ENCODE measurements at places on chromosomes 11 and 22.

GRCh38 chr22:36369922-36370791 lies 17.6 kb downstream of the MYH9 start:
- DNase-seq = no peak

DNA sequence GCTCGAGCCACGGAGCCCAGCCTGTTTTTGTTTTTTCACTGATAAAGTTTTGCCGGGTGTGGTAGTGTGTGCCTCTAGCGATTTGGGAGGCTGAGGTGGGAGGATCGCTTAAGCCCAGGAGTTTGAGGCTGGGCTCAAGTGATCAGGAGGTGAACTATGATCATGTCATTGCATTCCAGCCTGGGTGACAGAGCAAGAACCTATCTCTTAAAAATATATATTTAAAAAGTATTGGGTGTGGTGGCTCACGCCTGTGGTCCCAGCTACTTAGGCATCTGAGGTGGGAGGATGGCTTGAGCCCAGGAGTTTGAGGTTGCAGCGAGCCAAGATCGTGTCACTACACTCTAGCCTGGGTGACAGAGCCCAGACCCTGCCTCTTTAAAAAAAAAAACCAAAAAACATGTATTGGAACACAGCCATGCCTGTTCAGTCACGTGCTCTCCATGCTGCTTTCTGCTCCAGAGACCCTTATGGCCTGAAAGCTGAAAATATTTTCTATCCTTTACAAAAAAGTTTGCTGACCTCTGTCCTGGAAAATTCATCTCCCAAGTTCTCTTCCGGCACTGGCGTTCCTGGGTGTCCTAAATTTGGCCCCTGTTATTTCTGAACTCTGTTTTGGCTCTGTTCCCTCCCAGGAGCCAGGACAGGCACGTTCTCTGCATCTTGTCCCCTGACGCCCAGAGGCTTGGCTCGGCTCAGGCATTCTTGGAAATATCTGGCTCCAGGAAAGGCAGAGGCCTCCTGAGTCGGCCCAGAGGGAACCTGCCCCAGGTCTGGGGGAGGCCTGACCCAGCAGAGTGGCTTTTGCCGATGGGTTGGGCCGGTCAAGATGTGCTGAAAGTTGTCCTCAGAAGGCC lies 61.3 kb upstream of the PPP6R3 start:
- no peak for DNase-seq

GRCh38 chr11:86013713-86014112 lies 55.2 kb downstream of the PICALM start:
- no peak for DNase-seq

GRCh38 chr11:69218271-69218682 lies 62.5 kb downstream of the SMIM38 start:
- DNase-seq = no peak

DNA sequence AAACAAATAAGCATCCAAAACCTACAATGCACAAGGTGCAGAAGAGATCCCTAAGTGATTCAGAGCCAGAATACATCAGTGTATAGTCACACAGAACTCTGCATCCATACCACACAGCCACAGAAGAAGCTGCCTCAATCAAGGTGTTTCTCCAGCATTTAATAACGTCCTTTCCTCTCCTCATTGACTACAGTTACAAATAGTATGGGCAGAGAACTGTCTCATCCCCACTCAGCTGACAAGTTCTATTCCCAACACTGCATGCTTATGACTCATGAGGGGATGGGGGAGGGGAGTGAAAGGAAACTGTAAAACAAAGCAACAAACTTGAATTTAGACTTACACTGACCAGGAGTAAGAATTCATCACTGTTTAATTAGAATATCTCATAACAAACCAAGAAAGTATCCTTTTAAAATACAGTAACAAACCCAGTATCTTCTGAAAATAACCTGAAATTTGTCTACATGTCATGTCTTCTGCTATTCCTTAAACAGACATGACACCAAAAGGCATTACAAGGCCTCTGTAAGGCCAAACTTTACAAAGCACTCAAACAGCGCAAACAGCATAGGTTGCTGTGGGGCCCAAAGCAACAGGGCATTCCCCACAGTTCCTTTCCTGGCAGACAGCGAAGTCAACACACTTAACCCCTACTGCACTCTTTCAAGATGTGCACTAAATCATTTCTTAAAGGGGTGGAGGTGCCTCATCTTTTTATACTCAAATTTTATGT lies 29.3 kb downstream of the CELF1 start:
- DNase-seq = peak; percentile 54

DNA sequence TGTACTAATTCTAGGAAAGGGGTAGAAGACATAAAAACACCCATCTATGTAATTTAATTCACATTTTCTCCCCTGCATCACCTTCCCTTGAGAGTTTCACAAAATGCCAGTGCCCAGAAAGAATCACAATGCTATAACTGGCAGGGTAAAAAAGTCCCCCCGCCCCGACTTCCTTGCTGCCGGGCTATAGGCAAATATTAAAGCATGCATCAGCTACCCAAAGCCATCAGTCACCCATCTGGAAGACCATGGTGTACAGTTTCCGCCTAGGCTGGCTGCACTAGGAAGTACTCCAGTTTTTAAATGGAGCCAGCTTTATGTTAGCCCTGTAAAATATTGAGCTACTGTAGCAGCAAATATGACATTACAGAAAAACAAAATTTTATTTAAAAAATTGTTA lies 67.8 kb downstream of the ST14 start:
- no peak for DNase-seq

- no peak for DNase-seq
Observed at GRCh38 chr11:125649465-125650166, 24.7 kb downstream of the CHEK1 start.

GRCh38 chr11:67120881-67121710 lies 2.0 kb downstream of the KDM2A start:
- DNase-seq = no peak

- no peak for DNase-seq
Observed at GRCh38 chr11:2193099-2193887, 21.7 kb upstream of the TH start.

GRCh38 chr22:23698673-23699235 lies 7.9 kb downstream of the RGL4 start:
- no peak for DNase-seq

DNA sequence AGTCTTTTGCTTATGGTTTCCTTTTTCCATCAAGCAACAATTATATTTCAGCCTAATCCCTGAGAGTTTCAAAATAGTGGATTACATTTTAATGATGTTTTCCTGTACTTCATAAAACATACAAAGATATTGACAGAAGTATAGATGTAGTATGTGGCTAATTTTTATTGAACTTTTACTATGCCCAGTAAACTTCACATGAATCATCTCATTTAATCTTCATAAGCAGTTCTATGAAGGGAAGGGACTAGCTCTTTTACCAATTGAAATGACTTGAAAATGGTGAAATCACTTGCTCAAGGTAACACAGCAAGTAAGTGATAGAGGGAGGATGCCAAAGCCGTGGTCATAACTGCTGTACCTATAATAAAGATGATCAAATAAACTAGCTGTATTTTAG lies 27.5 kb downstream of the RTN3 start:
- no peak for DNase-seq

DNA sequence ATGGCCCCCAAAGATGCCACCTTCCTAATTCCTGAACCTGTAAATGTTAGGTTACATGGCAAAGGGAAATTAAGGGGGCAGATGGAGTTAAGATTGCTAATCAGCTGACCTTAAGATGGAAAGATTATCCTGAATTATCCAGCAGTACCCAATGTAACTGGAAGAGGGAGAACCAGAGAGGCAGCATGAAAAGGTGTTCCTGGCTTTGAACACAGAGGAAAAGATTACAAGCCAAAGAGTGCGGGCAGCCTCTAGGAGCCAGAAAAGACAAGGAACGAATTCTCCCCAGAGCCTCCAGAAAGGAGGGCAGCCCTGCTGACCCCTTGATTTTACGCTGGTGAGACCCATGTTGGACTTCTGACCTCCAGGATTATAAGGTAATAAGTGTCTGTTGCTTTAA lies 15.1 kb upstream of the THRSP start:
- no peak for DNase-seq

DNA sequence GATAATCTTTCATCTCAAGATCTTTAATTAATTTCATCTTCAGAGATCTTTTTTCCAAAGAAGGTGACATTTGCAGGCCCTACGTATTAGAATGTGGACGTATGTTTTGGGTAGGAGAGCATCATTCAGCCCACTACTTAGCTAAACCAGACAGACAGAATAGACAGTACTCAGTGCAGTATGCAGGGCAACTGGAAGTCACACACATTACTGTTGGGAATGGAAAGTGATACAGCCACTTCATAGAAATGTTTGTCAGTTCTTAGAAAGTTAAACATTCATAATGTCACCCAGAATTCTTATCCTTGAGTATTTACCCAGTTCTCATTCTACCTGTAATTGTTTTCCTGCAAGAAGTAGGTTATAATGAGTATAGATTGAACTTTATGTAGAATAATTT lies 102.9 kb downstream of the PPP6R3 start:
- DNase-seq = no peak

DNA sequence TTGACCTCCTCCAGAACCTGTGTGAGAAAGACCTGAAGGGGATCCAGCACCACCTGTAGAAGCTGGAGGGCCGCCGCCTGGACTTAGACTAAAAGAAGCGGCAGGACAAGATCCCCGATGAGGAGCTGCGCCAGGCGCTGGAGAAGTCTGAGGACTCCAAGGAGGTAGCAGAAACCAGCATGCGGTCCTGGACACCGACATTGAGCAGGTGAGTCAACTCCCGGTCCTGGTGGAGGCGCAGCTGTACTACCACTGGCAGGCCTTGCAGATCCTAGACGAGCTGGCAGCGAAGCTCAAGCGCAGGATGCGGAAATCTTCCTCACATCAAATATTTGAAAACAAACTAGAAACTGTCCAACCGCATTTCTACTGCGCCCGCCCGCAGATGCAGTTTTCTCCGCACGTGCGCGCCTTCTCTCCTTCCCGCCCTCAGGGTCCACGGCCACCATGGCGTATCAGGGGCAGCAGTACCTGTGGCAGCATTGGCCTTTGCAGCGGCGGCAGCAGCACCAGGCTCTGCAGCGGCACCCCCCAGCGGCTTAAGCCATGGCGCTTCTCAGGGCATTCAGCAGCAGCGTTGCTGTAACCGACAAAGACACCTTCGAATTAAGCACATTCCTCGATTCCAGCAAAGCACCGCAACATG lies 10.2 kb downstream of the CLDN25 start:
- no peak for DNase-seq

- DNase-seq = no peak
Observed at GRCh38 chr11:17026487-17027082, 12.4 kb upstream of the PLEKHA7 start.

DNA sequence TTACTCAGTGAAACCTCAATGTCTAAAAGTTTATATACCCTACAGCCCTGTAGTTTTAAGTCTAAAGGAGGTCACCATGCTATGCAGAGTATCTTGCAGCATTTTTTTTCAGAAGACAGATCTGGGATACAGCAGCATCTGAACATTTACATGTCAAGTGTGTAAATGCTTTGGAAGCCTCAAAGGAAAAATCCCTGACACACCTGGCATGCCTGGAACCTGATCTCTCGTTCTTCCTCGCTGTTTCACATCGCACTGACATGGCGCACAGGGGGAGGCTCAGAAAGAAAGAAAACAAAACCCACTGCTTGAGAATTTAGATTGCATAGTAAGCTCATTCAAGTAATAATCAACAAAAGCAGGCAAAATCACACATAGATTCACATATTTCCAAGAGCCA lies 31.0 kb downstream of the PAX6 start:
- no peak for DNase-seq

DNA sequence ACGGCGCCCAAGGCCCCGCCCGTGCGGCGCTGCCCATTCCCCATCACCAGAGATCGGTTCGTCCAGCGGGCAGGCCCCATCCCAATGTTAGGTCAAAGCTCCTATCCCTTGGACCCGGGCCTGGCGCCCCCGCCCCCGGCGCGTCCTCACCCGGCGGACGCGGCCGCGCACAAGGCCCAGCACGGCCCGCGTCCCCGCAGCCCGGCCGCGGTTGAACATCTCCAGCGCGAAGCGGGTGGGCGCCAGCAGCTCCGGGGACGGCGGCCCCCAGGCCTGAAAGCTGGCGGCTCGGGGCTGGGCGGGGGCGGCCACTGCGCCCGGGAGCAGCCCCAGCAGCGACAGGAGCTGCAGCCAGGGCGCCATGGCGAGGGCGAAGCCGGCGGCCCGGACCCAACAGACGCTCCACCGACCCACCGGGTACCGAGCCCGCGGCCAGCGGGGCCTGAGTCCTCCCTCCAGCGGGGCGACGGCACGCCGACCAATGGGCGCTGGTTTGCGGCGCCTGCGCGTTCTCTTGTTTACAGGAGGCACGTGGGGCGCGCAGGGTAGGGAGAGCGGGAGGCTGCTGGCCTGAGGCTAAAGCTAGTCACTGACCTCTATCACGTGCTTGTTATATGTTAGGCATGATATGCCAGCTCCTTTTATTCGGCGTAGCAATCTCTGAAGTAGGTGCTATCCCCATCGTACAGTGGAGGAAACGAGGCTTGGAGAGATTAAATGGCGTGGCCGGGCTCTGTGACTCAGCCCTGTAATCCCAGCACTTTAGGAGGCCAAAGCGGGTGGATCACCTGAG lies at the start of gene CTSF:
CTSF (minus strand) TSS at position 483 of the 793 bp plus-strand sequence; CDS start at position 363, 120 bp downstream.
- peak; percentile 39 for DNase-seq
